Smooth muscle cell of trachea (primary cell): ENCODE measurements at places on chromosomes 1 and 21. TPM values are rescaled to one million over a fixed set of nuclear protein-coding genes. Genes with fewer than 3 reads are reported as not detected.

C1orf105 gene
- not detected in 2 replicates for total RNA-seq

SYTL1 gene
- total RNA-seq = 0.15 and 0.17 TPM in 2 replicates

BRDT gene
- total RNA-seq = not detected in 2 replicates

PEAR1 gene
- 5.6 and 7.4 TPM in 2 replicates for total RNA-seq

KRTAP10-3 gene
- not detected in 2 replicates for total RNA-seq

MPL gene
- total RNA-seq = not detected in 2 replicates

TAS1R3 gene
- 0.15 and 0.50 TPM in 2 replicates for total RNA-seq

AADACL4 gene
- total RNA-seq = not detected in 2 replicates

MAP3K7CL gene
- 22.7 and 23.3 TPM in 2 replicates for total RNA-seq

SHE gene
- under 0.01 and 0.15 TPM in 2 replicates for total RNA-seq

TFB2M gene
- total RNA-seq = 15.3 and 16.4 TPM in 2 replicates

INPP5B gene
- 39.0 and 41.4 TPM in 2 replicates for total RNA-seq

ATF6 gene
- total RNA-seq = 20.2 and 24.4 TPM in 2 replicates

NCAM2 gene
- 9.3 and 14.8 TPM in 2 replicates for total RNA-seq

PRRX1 gene
- 194 and 270 TPM in 2 replicates for total RNA-seq

C1orf94 gene
- not detected in 2 replicates for total RNA-seq

CD5L gene
- not detected in 2 replicates for total RNA-seq

LCE2A gene
- total RNA-seq = not detected in 2 replicates

DTL gene
- total RNA-seq = 1.3 and 8.9 TPM in 2 replicates

CELA3A gene
- total RNA-seq = not detected in 2 replicates

NOTCH2 gene
- 184 and 197 TPM in 2 replicates for total RNA-seq

PBX1 gene
- total RNA-seq = 60.7 and 68.4 TPM in 2 replicates

LRRC71 gene
- total RNA-seq = not detected in 2 replicates

FMO2 gene
- total RNA-seq = 3.5 and 4.5 TPM in 2 replicates

LRRC38 gene
- total RNA-seq = not detected in 2 replicates

HPDL gene
- 0.50 and 0.73 TPM in 2 replicates for total RNA-seq

GPR25 gene
- total RNA-seq = not detected in 2 replicates

PLA2G2A gene
- total RNA-seq = not detected in 2 replicates

SLC22A15 gene
- 6.5 and 7.6 TPM in 2 replicates for total RNA-seq

HCRTR1 gene
- not detected in 2 replicates for total RNA-seq

KCNA3 gene
- total RNA-seq = 0.73 and 3.5 TPM in 2 replicates

CBR3 gene
- total RNA-seq = 26.3 and 26.5 TPM in 2 replicates

WDR64 gene
- not detected in 2 replicates for total RNA-seq

MLLT11 gene
- 2.9 and 3.1 TPM in 2 replicates for total RNA-seq

PLA2G2F gene
- total RNA-seq = not detected in 2 replicates

DCDC2B gene
- not detected in 2 replicates for total RNA-seq

TOR1AIP1 gene
- 55.1 and 78.7 TPM in 2 replicates for total RNA-seq

LRP8 gene
- 3.3 and 16.3 TPM in 2 replicates for total RNA-seq

ENTREP3 gene
- 11.1 and 13.4 TPM in 2 replicates for total RNA-seq
